Astrocyte of the hippocampus (primary cell): ENCODE measurements at places on chromosomes 11 and 22.

GRCh38 chr11:95337175-95337957 lies 106.4 kb upstream of the SESN3 start:
- DNase-seq: peak; percentile 80

GRCh38 chr11:74322667-74323066 lies 11.2 kb upstream of the P4HA3 start:
- DNase-seq: no peak

DNA sequence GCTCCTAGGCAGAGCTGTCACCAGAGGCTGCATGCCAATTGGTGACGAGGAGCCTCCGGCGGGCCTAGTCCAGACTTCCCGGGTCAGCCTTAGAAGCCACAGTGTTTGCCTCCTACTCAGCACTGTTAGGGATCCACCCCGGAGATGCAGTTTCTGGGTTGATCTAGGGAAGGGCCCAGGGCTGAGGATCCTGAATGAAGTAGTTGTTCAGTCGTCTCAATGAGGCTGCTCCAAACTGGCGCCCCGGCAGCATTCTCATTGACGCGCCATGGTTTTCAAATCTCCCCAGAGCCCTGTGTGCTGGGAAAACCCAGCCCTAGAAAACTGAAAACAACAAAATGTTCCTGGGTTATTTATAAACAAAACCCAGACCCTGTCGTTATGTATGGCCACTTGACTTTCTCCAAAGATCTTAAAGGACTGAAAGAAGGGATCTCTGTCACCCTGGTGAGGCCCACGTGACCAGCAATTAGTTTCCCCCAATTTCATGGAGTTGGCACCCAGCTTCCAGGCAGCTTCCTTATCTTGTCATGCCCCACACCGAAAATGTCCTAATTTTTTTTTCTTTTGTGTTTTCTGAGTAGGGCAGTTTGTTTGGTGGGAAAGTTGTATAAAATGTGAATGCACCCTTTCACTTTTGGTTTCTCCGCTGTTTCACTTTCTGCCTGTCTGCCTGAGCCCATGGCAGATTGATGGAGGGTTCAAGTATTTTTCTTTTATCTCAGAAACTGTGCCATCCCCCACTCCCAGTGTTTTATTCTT lies 2.0 kb upstream of the EHD1 start:
- DNase-seq: no peak

DNA sequence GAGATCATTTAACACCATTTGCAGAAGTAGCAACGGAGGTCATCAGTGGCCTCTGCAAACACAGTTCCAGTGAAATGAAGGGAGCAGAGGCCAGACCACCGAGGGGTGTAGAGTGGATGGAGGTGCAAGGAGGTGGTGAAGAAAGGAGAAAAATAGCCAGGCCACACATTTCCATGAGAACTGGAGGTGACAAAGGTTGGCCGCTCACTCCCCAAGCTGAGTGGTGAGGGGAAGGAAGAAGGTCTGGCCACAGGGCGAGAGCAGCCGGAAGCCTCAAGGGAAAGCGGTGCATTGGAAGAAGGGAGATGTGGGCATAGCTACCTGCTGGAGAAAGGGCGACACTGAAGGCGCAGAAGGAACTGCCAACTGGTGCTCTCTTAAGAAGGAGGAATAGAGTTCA lies 20.1 kb upstream of the TMPRSS4 start:
- DNase-seq: no peak

- DNase-seq: no peak
Measured at GRCh38 chr11:128187835-128188234, 399.5 kb downstream of the ETS1 start.

DNA sequence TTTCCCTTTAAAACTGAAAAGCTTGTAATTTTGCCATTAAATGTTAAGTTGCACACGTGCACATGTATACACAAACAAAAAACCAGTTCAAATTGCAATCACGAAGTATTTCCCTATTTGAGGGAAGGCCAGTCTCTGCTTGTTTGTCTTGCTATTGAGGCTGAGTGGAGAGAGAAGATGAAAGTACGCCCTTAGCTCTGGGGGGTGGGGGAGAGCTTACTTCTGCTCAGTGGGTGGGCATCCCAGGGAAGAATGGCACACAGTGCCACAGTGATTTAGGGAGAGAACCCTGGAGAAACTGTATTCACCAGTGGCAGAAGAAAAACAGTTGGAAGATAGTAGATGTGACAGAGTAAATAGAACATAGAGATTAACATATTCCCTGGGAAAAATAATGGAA lies 8.7 kb downstream of the YAP1 start:
- DNase-seq: no peak

DNA sequence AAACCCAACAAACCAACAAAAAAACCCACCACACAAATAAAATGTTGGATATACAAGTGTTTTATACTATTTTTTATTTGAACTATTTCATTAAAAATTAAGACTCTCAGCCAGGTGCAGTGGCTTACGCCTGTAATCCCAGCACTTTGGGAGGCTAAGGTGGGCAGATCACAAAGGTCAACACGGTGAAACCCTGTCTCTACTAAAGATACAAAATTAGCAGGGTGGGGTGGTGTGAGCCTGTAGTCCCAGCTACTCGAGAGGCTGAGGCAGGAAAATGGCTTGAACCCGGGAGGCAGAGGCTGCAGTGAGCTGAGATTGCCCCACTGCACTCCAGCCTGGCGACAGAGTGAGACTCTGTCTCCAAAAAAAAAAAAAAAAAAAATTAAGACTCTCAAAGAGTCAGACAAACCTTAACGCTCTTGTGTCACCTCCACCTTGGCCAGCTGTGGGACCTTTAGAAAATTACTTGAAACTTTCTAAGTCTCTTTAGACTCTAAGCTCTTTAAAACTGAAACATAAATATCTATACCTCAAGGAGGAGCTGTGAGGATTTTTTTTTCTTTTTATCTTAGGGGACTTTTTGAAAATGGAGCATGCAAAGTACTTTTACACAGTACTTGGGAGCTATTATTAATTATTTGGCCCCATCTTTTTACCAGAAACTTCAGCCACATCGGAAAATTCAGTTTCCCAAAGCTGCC lies 68.4 kb upstream of the CLNS1A start:
- DNase-seq: no peak

DNA sequence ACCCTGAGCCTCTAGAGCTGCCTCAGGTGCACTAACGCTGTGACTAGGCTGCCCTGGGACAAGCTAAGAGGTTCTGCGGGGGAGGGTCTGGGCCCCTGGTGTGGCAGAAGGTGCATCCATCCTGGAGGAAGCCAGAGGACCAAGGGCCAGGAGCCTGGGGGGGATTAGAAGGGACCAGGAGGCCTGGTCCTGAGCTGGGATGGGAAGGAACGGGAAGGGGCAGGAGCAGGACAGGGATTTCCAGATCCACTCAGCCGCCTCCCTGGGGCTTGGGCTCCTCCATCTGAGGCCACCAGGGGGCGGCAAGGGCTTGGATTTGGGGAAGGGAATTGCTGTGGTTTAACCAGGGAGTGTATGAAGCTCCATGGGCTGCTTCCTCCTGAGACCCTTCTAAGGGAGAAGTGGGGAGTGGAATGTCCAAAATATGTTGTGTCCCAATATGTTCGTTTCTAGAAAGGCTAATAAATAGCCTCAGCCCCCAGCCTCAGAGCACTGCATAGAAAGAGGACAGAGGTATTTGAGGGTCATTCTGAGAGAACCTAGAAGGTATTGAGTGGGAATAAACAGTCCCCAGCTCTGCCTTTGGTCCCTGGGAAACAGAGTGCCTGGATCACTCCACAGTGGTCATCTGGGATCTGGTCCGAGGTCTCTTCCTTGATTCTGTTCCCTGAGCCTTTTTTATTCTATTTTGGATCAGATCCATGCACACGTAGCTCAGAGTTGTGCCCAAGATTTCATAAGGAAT lies 17.4 kb upstream of the PRAME start:
- DNase-seq: peak; percentile 54

DNA sequence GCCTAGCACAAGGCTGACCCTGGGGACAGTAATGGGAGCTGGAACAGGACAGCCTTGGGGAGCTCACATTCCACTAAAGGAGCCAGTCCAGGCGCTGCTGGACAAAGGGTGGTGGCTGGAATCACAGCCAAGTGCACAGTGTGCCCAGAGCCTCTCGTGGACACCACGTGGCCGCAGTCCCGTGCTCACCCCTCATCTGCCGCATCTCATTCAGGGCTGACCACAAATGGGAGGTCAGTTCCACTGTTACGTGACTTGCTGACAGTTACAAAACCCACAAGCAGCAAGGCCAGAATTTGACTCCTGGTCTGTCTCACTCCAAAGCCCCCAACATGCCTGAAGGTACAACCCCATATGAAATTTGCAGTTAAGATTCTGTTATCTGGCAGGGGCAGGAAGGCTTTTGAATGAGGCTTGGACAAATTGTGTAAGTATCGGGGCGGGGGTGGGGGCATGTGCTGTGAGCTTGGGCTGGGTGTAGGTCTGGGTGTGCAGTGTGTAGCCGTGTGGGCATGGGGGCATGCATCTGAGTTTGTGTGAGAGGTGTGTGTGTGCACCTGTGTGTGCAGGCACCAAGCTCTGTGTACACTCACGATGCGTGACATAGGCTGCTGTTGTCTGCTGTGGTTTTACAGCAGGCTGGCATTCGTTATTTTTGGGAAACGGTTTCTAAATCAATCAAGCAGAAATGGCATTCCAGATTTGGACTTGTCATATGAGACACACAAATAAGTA lies 301.7 kb downstream of the BRD1 start:
- DNase-seq: no peak

DNA sequence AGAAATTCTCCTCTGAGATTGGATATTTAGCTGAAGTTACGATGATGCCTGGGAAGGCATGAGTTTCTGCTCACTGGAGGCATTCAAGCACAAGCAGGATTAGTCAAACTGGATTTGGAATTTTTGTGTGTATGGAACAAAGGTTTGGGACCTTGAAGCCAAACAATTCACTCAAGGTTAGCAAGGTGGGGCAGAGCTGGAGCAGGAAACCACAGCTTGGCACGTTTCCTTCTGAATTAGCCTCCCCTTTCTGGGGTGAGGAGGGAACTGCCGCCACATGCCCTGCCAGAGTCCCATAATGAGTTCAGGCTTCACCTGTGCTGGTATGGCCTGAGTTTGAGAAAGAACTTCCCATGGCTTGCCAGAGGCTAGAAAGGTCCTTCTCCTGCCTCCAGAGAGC lies 50.9 kb upstream of the RRAS2 start:
- DNase-seq: peak; percentile 42

- no peak for DNase-seq
Measured at GRCh38 chr22:47847131-47847890, 1084.9 kb downstream of the TBC1D22A start.

DNA sequence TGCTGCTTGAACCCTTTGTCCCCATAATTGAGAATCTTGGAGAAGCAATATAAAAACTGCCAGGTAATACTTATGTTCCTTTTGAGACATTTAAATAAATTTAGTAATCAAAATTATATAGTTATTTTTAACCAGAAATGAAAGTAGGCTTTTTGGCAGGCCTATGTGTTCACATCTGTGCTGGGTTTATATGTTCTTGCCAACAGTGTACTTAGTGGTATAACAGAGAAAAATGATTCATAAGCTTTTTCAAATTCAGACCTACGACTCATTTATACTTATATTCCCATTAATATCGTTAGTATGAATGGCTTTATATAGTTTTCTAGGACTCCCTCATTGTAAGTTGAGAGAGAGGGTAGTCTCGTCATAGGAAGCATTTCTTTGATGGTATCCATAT lies 79.0 kb downstream of the DDX10 start:
- DNase-seq: no peak

GRCh38 chr11:35083431-35084238 lies 55.3 kb upstream of the CD44 start:
- peak; percentile 99 for DNase-seq

DNA sequence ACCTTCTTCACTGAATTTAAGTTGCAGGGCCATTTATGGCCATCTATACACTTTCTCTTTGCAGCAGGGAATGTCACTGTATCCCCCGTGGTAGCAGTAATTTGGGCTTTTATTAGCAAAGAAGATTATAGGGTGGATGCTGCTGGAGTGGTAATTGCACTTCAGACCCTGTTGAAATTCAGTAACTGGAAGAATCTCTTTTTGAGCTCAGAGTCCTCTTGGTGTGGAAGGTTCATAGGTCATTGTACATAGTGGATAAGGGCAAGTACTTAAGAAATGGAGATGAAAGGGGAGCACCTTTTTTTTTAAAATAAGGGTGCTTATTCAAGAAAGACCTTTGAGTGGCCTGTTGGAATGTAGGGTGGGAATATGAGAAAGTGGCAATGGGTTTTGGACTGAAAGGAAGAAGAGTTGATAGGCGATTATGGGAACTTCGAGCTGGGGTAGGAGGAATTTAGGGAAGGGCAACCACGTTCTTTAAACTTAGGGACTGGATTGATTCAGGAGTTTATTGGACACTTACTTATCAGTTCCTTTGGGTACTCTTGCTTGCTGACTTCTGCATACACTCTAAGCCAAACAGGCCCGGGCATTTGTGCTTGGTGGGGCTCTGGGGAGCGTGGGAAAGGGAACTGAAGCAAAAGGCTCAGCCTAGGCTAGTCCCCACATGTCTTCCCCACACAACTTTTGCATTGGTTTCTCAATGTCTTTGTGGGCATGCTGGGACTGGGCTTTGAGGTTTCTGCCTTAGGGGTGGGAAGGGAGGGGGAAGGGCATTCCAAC lies 26.5 kb downstream of the CTNND1 start:
- peak; percentile 48 for DNase-seq

DNA sequence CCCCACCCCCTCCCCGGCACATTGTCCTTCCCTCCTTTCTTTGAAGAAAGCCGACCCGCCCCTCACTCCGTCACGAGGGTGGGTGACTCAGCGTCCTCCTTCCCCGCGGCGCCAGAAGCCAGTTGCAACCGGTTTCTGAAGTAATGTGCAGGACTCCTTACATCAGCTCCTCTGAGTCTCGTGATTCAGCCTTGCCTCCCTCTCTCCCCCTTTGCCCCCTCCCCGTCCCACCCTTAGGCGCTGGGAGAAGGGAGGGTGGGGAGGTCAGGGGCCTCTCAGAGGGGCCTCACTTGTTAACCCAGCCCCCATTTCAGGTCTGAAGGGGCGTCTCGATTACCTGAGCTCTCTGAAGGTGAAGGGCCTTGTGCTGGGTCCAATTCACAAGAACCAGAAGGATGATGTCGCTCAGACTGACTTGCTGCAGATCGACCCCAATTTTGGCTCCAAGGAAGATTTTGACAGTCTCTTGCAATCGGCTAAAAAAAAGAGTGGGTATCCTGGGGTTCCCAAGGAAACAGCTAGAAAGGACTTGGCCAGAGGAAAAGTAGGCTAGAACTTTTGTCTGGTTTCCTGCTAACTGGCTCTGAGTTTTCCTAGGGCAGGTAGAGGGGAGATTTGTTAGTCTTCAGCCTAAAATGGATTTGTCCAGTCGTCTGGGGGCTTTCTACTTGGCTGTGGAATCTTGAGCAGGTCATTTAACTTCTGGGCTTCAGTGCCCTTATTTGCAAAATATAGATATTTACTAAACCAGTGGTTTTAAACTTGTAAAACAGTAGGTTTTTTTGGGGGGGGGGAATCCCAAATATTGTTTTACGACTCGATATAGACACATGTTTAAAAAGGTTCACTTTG lies 1.1 kb downstream of the SLC3A2 start:
- DNase-seq: peak; percentile 98

GRCh38 chr11:123576501-123576900 lies 77.9 kb downstream of the SCN3B start:
- no peak for DNase-seq

- DNase-seq: no peak
Measured at GRCh38 chr11:79371152-79371551, 69.7 kb downstream of the TENM4 start.
